RKO (cell line): ENCODE measurements at places on chromosomes 1 and 21.
A peak's percentile ranks its signal among the peaks of the same experiment; 100 is the strongest.

GRCh38 chr1:163652441-163652840, 330.7 kb downstream of the NUF2 start:
- DNase-seq = no peak

GRCh38 chr1:48757363-48757762, 19.3 kb downstream of the BEND5 start:
- DNase-seq = no peak

DNA sequence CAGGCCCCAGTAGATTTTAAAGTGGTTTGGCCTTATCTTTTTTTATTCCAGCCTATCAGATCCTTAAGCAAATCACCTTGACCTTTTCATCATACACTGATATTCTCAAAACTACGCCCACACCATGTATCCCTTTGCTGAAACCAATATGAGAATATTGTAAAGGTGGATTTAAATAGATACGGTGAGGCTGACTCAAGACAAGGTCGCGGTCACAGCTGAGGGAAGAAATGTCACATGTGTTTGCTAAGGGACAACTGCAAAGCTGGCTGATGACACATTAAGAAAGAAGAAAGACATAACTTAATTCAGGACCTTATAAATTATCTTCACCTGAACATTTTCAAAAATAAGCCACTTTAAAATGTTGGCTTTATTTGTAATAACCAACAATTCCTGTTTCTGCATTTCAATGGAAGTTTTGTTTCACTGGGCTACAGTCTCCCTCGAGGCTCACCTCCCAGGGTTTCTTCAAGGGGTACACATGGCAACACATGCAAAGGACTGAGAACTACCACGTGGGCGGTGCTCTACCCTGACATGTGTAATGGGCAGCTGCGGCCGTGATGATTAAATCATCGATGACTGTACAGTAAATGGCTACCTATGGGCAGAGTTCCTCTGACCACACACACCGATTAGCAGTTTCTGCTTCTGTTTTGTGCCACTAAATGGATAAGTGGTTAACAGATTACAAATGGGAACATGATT, 189.5 kb downstream of the SIPA1L2 start:
- peak; percentile 66 for DNase-seq

GRCh38 chr1:5765997-5766913, 226.0 kb downstream of the NPHP4 start:
- DNase-seq = no peak

DNA sequence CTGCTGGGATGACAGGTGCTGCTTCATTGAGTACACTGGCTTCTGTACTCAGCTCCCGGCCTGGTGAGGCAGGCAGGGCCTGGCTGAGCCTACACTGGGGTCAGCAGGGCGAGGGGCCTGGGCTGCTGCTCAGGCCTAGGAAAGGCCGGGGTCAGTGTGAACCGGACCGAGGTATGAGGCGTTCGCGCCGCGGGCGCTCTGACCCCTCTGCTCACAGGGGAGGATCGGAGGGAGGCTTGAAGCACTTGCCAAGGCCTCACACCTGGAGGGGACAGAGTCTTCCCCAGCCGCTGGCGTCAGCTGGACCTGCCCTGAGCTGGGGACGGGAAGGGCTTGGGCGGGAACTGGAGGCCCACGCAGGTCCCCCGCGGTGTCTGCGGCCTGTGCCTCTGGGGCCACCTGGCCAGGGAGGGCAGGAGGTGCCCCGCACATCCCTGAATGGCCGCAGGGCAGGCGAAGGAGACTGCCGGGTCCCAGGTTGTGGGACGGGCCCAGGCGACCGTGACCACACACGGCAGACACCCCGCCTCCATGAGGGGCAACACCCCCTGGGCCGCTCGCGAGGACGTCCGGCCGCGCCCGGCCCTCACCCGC, 466 bp downstream of the PEX10 start:
- DNase-seq = peak; percentile 34

GRCh38 chr1:27726173-27727044, 648 bp downstream of the FAM76A start:
- DNase-seq = peak; percentile 54

- no peak for DNase-seq
Measured at GRCh38 chr1:245591346-245592188, 436.8 kb downstream of the KIF26B start.

DNA sequence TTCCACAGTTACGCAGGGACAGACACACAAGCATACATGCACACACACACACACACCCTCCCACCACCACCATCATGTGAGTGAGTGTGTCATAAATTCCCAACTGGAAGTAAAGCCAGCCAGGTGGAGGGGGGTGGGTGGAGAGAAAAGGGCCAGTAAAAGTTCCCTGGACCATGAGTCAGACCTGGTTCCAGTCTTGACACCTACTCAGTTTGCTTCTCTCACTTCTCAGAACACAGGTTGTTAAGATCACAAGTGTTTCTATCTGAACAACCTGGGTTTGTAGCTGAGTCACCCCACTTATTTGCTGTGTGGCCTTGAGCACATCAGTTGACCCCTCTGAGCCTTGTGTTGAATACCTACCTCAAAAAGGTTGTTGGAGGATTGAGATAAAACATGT, 9.6 kb downstream of the EPHA10 start:
- no peak for DNase-seq

- no peak for DNase-seq
Measured at GRCh38 chr1:243718022-243718421, 132.0 kb downstream of the AKT3 start.

- DNase-seq = no peak
Measured at GRCh38 chr1:179995576-179995975, 41.0 kb downstream of the CEP350 start.
